DMS79 (cell line): ENCODE measurements at places on chromosomes 2 and 18.

DNA sequence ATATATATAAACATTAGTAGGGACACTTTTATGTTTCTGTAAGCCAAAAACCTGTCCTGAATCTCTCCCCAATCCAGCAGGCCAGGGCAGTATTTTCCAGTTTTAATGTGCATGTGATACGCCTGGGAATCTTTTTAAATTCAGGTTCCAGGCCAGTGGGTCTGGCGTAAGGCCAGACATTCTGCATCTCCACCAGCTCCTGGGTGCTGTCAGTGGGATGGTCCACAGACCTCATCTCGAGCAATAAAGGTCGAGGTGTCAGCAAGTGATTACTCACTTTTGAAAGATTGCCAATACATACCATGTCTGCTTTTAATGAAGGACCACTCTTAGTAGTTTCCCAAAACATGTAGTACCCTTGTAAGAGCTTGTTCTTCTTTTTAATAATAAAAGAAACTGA, 189.9 kb upstream of the SH3BP4 start:
- DNase-seq, result no peak

- DNase-seq, result no peak
Observed at GRCh38 chr2:208542465-208543041, 136.0 kb downstream of the PTH2R start.

DNA sequence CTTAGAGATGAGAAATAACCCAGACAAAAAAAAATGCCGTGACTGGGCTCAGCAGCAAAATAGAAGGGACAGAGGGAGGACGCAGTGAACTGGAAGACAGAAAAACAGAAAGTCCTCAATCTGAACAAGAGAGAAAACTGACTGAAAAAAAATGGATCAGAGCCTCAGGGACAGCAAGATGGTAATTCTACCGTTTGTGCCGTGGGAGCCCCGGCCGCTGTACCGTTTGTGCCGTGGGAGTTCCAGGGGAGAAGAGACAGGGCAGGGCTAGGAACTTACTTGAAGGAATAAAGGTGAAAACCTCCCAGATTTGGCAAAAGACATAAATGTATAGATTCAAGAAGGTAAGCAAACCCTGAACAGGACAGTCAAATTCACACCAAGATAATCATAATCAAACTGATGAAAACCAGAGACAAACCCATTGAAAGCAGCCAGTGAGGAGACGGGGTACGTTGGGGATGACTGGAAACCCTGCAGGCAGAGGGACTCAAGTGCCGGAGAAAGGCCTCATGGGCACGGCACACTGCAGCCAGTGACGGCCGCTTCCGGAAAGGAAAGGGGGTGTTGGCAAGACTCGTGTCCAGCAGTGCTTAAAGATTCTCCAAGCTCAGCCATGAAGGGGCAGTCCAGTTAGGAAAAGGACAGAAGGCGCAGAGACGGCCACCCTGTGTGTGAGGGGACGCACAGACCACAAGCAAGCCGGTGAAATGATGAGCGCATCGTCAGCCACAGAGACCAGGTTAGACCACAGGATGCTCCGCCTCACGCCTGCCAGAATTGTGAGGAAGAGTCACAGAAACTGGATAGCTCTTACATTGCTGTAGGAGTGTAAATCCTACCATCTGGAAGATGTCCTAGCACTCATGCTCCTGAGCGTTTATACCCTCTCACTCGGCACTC, 40.0 kb upstream of the NFATC1 start:
- no peak for DNase-seq

- DNase-seq, result no peak
Observed at GRCh38 chr2:222960126-222960525, 91.9 kb upstream of the KCNE4 start.

- DNase-seq, result peak; percentile 28
Observed at GRCh38 chr18:28177828-28178635, 1.1 kb upstream of the CDH2 start.

GRCh38 chr2:74958274-74959105, at the start of gene POLE4:
POLE4 (plus strand) TSS chr2:74958643; CDS start chr2:74958680, 37 bp downstream.
- DNase-seq, result peak; percentile 75

DNA sequence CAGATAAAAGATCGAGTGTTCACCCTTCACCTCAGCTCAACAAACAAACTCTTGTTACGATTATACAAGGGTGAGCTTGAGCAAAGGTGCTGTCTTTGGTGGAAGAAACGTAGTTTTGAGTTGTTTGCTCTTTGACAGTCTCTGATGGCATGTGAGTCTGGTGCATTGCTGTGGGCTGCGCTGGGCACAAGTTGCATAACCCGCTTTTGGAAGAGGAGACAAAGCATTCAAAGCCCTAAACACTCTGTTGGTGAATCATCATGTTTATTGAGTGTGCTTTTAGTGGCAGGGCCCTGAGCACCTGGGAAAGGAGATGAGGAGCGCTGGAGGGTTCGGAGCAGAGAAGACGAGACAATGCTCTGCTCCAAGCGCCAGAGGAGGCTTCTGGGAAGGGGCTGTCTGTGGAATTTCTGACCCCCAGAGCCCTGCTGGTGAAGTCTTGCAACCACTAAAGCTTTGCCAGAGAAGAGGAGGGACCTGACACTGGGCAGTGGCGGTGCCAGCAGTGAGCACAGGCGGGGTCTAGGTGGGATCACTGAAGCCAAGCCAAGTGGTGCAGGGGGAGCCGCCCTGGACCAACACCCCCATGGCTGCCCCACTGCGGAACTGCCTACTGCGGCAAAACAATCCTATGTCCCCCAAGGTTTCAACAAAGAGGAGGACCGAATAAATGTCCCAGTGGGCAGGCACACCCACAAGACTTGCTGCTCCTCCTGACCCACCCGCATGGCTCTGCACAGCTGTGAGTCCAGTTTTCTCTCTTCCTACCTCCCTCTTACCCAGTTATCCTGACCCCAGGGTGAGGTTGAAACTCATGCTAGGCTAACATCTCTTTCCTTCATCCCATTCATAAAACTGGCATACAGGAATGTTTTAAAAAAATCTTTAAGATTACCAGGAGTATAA, 64.0 kb downstream of the TNFRSF11A start:
- DNase-seq, result no peak

DNA sequence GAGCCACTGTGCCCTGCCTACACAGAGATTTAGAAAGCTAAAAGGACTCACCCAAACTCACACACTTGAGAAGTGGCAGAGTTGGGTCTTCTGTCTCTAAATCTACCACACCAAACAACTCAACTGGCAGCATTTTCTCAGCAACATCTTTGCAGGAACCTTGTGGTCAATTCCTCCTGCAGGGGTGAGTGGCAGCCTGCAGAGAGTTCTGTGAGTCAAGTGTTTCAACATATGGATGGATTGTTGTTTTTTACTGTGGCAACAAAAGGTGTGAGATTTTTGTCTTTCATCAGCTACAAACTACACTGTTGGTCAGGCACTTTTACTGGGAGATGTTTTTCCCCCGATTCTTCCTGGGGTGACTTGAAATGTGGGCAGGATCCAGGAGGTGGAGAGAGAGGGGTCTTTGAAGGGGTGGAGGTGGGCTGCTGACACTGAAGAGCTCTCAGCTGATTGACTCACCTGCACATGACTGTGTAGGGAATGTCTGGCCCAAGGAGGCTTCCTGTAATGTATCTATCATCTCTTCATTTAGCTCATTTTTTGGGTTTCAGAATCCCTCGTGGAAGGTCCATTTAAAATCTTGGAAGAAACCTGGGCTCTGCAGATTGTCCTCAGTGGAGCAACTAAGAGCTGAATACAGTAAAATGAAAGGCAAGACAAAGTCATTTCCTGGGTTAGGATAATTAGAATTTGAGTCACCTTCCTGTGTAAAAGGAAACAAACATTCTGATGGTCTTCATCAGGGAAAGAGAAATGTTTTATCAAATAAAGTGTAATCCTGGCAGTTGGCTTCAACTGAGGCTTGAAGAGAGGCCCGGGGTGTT, 98.6 kb downstream of the MSH2 start:
- DNase-seq, result no peak

DNA sequence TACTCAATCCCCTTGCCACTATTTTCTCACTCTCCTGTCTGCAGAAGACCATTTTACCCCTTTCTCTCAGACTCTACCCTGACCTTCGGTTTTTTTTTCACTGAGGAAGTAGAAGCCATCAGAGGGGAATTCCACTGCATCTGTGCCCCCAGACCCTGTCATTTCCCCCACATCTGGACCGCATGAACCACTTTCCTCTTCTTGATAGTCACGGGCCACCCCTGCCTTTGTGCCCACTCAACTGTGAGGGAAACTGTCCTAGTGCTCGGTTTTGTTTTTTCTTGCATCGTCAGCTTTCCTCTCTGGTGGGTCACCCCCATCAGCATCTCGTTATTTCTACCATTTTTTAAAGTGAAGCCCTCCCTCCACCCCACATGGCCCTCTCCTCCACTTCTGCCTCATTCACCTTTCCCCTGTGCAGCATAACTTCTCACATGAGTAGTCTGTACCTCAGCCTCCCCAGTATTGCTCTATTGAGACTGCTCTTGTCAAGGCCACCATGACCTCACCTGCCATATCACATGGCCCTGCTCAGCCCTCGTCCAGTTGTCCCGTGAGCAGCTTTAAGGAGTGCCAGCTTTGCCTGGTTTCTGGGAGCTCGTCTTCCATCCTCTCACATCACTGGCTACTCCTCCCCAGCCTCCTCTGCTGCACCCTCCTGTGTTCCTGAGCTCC, 32.4 kb downstream of the TMEM87B start:
- no peak for DNase-seq

GRCh38 chr2:133568598-133568997, 335 bp upstream of the NCKAP5 start:
- no peak for DNase-seq

DNA sequence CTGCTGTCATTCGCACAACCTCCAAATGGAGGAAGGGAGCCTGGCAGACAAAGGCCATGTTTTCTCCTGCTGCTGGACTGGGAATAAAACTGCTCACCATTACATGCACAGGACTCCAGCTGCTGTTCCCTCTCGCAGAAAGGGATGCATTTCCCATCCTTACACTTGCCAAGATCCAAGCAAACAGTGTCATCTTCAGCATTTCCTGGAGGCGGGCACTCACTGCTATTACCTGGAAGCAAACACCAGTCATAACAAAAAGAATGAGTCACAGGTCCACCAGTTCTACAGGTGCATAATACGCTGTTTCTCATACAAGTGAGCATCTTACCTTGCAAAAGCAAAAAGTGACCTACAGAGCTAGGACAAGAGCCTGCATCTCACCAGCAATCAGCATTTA, 22.7 kb downstream of the IAH1 start:
- DNase-seq, result no peak

DNA sequence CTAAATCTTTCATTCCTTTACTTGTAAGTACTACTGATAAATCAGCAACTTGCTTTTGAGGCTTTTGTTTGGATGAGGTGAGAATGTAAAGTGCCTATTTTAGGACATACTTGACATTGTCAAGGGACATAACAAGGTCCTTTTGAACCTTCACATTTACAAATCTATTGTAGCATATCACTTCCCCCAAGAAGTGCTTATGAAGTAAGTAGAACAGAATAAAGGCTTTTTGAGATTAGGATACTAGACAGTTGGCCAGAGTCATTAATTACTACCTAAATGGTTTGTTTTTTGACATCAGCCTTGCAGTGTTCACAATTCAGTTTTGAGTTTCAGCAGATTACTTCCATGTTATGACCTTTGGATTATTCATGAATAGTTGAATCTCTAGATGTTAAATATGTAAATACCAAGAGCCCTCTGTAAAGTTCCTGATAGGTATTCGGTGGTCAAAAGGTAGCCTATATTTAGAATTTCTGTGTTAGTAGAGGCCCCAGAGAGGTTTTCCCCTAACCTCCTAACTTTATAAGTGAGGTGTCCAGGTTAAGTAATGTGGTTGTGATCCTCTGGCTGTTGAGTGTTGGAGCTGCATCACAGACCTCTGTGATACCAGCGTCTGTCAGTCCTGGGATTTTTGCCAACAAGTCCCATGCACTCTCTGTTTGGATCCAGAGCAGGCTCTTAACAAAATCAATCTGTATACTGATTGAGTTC, 67.2 kb downstream of the LCLAT1 start:
- peak; percentile 66 for DNase-seq

GRCh38 chr18:10928772-10929373, 220.5 kb downstream of the PIEZO2 start:
- peak; percentile 76 for DNase-seq

DNA sequence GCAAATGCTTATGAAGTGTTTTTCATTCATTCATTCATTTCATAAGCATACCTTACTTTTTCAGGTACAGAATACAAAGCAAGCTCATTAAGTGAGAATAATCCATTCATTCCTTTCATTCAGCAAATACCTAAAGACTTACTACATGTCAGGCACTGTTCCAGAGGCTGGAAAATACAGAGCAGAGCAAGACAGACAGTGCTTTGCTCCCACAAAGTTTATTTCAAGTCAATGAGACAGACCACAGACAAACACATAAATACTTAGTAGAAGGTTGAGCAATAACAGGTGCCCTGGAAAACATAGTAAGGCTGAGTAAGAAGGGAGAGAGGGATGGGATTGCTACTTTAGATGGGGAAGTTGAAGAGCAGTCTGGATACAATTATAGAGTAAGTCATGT, 309.8 kb downstream of the C1D start:
- no peak for DNase-seq

- DNase-seq, result no peak
Observed at GRCh38 chr2:240286596-240286995, 146.1 kb upstream of the OTOS start.

- no peak for DNase-seq
Observed at GRCh38 chr2:149527998-149528755, 59.4 kb downstream of the MMADHC start.

DNA sequence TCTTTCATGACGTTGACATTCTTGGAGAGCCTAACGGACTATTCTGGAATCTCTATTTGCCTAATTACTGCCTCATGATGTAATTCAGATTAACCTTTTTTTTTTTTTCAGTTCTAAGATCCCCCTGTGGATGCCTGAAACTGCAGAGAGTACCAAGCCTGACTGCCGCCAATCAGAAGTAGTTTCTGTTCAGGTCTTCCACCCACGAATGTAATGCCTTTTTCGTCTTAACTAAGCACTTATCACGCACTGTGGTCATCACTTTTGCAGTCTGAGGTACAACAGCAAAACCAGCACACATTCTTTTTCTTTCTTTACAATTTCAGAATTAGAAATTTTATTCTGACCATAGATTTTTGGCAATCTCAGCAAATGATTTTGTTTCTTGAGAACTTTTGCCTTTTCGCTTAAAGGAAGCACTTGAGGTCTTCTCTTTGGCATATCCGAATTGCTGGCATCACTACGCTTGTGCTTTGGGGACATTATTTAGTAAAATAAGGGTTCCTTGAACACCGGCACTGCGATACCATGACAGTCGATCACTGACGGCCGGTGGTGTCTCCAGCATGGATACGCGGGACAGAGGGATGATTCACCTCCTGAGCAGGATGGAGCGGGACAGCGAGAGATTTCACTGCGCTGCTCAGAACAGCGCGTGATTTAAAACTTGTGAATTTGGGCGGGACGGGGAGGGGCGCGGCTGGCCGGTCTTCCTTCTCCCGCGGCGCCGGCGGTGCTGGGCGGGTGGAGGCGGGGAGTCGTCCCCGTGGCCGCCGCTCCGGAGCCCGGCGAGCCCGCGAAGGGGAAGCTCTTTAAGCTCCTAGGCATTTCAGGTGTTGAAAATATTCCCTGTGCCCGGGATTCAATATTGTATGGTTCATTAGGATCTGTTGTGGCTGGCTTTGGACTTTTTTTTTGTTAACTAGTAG, 32.0 kb upstream of the GPR55 start:
- no peak for DNase-seq

- no peak for DNase-seq
Observed at GRCh38 chr2:169110916-169111315, 41.6 kb downstream of the DHRS9 start.

- DNase-seq, result peak; percentile 18
Observed at GRCh38 chr2:170695521-170696410, 19.4 kb upstream of the SP5 start.

- no peak for DNase-seq
Observed at GRCh38 chr2:18272148-18272494, 288.3 kb downstream of the RDH14 start.

- no peak for DNase-seq
Observed at GRCh38 chr2:143564419-143564818, 435.2 kb downstream of the ARHGAP15 start.

GRCh38 chr2:55901941-55902340, 21.6 kb downstream of the EFEMP1 start:
- DNase-seq, result no peak
